ENCODE measurements at places on chromosomes 6 and 20. TPM values are rescaled to one million over a fixed set of nuclear protein-coding genes. Genes with fewer than 3 reads are reported as not detected.

Gene C6orf118
- not detected for total RNA-seq

GRCh38 chr6:127816643-127817042, 84.2 kb downstream of the THEMIS start:
- no peak for DNase-seq

- DNase-seq: no peak
Measured at GRCh38 chr6:79040083-79040482, 38.0 kb downstream of the PHIP start.

Gene PMEPA1
- 90.0 TPM for total RNA-seq

Gene RHAG
- not detected for total RNA-seq

Gene PPP1R16B
- total RNA-seq: 24.3 TPM

DNA sequence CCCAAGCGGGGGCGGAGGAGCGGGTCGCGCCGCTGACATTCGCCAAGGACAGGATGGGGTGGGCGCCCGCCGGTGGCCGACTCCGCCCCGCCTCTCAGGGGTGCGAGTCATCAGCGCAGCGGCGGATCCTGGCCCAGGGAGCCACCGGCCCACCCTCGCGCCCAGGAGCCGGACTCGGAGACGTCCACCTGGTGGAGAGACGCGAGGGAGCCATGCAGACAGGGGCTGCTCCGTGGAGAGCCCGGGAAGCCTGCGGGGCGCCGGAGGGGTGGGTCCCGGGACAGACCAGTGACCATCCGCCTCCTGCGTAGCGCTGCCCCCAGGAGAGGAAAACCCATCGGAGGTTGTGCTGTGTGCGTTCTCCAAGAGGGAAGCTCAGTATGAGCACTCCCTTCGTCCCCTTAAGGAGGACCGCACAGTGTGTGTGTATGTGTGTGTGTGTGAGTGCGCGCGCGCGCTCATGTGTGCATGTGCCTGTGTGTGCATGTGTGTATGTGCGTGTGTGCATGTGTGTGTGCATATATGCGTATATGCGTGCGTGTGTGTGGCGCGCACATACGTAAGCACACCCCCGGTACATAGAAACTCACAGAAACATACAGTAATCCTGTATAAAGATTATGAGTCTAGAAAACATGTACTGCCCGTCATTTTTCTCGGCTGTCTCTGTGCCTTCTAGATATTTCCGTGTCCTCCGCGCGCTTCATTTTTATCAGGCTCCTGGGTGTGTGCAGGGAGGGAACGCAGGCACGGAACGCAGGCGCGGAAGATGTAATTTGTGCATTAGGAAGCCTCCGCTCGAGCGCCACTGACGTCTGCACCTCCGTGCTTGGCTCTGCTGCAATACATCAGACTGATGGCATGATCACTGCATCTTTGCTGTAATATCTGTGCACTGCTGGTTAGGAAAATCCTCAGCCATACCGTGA, 158.9 kb downstream of the TBXT start:
- no peak for DNase-seq

Gene PHF1
- total RNA-seq: 42.5 TPM

Gene RANBP9
- total RNA-seq: 42.2 TPM

DNA sequence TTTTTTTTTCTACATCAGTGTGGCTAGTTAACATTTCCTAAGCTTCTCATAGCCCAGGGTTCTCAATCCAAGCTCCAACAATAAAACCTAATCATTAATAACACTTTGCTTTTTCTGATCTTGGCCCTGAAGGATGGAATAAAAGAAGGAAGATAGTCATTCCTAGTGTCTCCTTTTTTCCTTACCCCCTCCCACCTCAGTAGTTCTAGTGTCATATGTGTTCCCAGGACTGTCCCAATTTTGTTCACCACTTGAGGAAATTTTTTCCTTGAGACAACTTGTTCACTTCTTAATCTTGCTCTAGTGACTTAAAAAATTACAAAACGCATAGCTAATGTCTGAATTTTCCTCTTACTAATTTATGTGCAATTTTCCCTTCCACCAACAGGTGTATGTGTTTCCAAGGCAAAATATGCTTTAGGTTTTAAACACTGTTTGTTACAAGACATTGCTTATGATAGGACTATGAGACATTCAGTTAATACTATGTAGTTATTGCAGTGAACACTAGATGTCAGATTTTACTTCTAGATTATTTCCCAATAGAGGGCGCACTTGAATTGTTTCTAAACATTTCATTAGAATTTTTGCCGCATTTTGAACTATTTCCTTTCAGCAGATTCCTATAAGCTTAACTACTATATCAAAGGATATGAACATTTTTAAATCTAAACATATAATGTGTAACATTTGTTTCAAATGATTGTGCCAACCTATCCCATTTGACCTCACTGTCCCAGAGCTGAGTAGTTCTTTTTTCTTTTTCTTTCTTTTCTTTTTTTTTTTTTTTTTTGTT, 18.5 kb upstream of the C6orf141 start:
- DNase-seq: no peak

Gene EEF1A2
- total RNA-seq: 1.2 TPM

Gene SLC22A3
- total RNA-seq: 8.6 TPM

DNA sequence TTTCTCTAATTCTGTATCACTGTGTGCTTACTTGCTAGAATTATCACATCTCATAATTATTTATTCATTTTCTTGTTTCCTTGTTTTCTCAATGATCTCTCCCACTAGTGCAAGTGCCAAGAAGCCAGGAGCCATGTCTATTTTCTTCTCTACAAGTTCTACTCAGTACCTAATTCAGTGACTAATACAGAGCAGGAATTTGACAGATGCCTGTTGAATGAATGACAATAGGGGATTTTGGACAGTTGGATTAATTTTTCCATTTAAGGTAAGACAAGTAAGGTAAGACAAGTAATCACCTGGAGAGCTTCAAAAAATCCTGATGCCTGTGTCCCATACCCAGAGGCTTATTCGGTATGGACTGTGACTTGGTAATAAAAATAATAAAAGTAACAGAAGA, 81.0 kb downstream of the EDN1 start:
- DNase-seq: no peak

DNA sequence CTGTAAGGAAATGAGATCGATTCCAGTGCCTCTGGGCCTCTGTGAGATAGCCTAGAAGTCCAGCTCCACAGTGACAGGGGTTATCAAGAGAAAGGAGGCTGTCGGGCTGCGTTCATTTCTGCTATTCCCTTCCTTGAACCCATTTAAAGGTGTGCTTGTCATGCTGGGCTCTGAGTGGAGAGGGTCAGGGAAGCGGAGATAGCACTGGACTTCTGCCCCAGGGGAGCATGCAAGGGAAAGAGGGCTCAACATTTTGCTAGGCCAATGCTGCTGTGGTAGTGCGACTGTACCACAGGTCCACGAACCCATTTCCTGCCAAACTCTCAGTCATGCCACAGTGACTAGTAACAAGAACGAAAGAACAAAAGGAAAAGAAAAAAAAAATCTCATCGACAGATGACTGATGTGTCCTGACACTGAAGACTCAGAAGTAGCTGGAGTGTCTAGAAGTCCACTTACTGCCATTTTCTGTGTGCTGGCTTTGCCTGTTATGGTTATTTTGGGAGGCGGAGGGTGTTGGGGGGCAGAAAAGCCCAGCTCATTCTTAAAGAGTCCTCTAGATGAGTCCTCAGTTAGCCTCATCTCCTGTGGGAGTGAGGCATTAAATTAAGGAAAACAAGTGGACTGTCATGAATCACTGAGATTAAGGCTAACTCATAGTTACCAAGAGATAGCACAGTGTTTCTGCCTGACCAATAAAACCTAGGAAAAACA, 8.1 kb downstream of the NEDD9 start:
- DNase-seq: no peak

DNA sequence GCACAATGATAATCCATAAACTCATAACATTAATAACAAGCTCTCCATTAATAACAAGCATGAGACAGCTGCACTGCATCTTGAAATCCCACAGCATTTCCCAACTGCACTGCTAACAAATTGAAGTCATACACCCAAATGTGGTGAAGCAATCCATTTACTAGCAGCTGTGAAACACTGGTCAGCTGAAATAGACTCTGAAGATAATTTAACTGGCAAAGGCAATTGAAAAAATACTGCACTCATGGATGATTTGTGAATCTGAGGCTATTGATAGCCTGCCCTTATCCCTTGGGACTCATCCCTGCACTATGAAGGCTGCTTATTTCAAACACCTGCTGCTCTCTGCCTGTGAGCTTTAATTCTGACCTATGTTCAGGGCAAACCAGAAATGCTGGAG, 49.1 kb upstream of the PLCB1 start:
- no peak for DNase-seq

Gene HLA-DPB1
- total RNA-seq: 52.5 TPM

Gene ZGPAT
- total RNA-seq: 26.7 TPM

DNA sequence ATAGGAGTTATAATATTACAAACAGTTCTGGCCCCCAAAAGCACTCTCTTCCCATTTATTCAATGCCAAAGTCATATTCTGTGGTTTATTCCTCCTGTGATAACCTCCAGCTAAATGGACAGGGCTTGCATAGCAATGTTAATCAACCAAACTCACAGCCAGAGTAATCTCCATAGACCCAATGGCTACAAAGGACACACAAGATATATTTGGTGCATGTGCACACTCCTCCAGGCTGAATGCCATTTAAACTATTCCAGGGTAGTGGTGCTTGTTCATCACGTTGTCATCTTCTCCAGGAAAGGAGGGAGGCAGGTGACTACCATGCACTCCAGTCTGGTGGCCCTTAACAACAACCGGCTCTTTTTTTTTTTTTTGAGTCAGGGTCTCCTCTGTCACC, 56.8 kb downstream of the B3GAT2 start:
- DNase-seq: no peak

- peak; percentile 59 for DNase-seq
Measured at GRCh38 chr6:29499704-29500103, 11.9 kb upstream of the MAS1L start.

Gene TCP11
- not detected for total RNA-seq

Gene BPIFB1
- total RNA-seq: not detected

DNA sequence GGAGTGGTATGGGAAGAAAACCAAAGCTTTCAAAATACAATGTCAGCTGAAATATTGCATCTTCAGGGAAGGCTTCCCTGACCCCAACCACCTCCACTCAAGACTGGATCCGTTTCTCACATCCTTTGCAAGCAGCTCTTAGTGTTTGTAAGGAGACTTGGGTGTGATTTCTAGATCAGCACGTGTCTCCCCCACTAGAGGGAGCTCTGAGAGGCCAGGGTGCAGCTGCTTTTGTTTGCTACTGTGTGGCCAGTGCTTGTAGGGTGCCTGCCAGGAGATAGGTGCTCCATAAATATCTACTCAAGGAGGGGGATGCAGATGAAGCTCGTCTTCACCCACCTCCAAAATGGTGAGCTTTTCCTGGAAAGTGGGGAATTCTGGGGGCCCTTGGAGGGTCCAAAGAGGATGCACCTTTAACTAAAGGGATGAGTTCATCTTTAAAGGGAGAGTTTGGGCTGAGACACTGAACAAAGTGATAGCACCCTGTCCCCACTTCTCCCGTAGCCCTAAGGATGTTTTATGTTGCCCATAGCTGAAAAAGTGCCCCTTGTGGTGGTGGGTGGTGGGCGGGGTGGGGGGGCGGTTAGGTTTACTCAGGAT, 52.6 kb upstream of the MAFB start:
- no peak for DNase-seq

GRCh38 chr6:36700831-36701230, 3.2 kb downstream of the RAB44 start:
- DNase-seq: no peak

DNA sequence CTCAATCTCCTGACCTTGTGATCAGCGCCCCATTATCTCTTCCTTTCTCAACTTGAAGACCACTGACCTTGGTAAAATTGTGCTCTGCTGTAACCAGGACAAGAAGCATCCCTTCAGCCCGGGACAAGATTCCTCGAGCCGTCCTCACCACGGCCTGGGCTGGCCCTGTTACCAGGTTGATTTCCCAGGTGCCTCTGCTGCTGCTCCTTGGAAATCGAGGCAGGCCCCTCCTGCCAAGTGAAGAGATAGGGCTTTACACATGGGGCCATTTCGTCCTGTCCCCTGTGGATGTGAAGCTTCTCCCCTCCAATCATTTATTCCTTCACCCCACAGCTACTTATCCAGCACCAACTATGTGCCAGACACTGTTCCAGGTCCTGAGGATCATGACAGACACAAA, 21.5 kb downstream of the RAB44 start:
- peak; percentile 55 for DNase-seq

DNA sequence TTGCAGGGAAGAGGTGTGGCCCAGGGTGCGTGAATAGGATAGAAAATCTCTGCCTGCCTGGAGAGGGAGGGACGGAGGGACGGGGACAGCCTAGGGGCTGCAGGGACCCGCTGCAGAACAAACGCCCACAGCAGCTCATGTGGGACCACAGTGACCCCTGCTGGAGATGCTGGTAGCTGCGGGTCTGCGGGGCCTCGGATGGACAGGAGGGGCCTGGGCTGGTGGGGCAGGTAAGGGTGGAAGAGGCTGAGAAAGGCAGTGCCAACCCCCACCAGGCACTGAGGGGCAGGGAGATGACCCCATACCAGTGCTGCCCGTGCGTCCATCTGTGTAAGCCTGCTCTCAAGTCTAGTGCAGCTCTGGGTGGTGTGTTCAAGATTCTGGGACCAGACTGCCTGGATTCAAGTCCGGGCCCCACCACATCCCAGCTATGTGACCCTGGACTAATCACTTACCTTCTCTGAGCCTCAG, 39.4 kb downstream of the KIAA1755 start:
- no peak for DNase-seq

Gene KIAA0408
- 2.7 TPM for total RNA-seq

- DNase-seq: no peak
Measured at GRCh38 chr6:128302942-128303341, 217.5 kb downstream of the PTPRK start.

DNA sequence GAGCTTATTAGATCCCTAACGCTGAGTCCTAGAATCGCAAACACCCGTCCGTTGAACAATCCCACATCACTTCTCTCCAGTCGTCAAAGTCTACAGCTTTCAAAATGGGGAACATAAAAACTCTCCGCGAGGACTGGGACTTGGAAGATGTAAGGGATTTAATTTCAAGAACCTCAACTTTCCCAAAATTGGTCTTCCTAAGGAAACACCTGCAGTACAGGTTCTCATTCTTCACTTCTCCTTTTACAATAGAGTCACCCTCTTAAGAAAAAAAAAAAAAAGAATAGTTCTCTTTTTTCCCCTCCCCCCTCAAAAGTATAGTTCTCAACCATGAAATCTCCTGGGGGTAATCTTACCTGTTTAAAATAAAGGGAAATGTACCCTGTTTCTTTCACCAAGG, 6.6 kb upstream of the ZBTB22 start:
- DNase-seq: no peak

Gene HMGCLL1
- 0.29 TPM for total RNA-seq

- no peak for DNase-seq
Measured at GRCh38 chr6:52696418-52696817, 25.5 kb downstream of the TMEM14A start.

Gene THEMIS
- total RNA-seq: 0.45 TPM

DNA sequence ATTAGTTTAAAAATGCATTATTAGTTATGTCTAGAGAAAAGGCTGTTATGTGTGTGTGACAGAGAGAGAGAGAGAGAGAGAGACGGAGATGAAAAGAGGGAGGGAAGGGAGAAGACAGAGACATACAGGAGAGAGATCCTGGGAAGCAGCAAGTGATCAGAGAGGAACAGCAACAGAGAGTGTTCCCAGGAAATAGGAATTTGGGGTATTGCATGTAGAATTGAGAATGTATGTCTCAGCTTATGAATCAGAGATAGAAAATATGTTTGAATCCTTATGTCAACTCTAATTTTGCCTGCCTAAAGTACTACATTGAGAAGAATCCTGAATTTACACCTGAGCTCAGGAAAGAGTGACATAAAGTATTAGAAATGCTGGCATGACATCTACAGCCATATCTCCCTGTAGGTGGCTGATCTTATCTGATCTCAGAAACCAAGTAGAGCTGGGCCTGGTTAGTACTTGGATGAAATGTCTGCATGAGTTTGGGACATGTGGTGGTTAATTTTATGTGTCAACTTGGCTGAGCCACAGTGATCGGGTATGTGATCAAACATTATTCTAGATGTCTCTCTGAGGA, 130.6 kb downstream of the TENT5A start:
- no peak for DNase-seq
